Right forelimb (tissue), 1 donor: ENCODE measurements at places on chromosomes 11 and 22.

DNA sequence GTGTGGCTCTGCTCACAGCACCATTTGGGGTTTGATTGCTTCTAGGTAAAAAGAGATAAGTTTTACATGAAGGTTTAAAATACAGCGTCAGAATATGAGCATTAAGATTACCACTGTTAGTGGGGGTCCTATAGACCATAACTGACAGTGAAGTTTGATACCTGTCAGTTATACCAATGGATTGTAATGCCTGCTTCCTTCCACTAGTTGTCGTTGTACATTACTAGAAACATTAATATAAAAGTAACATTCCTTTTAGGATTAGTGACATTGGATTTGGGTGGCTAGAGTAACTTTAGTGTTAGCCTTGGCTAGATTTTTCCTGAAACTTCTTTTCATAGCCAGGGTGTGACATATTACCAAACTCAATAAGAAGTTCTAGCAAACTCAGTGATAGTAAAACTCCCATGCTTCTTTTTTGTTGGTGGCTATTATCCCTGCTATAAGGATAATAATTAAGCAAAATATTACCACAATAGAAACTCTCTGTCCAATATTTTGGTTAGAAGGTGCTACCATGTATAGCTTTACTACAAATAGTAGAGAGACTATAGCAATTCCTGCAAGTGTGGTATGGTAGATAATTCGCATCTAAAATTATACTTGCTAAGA lies 57.1 kb downstream of the FAM181B start:
- DNase-seq = no peak

- peak; percentile 60 for DNase-seq
These were observed 2.0 kb upstream of the LARGE1 start for GRCh38 chr22:33922349-33922681.

GRCh38 chr11:116072601-116073410 lies 568.6 kb upstream of the CADM1 start:
- DNase-seq = no peak

DNA sequence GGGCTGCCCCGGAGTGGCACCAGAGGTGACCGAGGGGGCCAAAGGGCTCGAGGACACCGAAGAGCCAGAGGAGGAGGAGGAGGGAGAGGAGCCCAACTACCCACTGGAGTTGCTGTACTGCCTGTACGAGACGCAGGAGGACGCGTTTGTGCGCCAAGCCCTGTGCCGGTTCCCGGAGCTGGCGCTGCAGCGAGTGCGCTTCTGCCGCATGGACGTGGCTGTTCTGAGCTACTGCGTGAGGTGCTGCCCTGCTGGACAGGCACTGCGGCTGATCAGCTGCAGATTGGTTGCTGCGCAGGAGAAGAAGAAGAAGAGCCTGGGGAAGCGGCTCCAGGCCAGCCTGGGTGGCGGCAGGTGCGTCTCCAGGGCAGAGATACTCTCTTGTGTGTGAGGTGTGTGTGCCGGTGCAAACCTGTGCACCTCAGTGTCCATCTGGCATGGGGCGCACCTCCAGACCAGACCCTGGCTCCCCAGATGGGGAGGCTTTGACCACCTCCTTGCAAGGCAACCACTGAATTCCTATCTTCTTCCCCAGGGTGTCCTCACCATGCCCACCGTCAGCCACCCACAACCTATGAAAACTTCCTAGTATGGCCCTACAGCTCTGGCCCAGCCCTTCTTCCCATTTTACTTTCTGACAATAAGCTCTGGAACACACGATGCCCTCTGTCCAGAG lies 3.4 kb downstream of the NLRP6 start:
- peak; percentile 38 for DNase-seq

GRCh38 chr11:4071914-4072313 lies 22.7 kb upstream of the RRM1 start:
- no peak for DNase-seq

GRCh38 chr11:134098566-134099184 lies 29.8 kb downstream of the JAM3 start:
- DNase-seq = no peak

DNA sequence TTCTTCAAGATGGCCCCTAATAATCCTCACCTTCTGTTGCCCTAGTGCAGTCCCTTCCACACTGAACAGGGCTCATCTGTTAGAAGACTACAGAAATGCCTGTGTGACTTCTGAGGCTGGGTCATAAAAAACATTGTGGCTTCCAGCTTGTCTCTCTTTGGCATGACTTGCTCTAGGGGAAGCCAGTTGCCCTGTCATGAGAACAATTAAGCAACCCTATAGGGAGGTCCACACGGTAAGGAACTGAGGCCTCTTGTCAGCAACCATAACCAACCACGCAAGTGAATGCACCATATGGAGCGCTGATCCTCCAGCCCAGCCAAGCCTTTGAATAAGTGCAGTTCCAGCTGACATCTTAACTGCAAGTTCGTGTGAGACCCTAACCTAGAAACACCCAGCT lies 2.6 kb downstream of the LIPT2 start:
- DNase-seq = no peak

GRCh38 chr11:23990346-23991164 lies 506.3 kb upstream of the LUZP2 start:
- no peak for DNase-seq

DNA sequence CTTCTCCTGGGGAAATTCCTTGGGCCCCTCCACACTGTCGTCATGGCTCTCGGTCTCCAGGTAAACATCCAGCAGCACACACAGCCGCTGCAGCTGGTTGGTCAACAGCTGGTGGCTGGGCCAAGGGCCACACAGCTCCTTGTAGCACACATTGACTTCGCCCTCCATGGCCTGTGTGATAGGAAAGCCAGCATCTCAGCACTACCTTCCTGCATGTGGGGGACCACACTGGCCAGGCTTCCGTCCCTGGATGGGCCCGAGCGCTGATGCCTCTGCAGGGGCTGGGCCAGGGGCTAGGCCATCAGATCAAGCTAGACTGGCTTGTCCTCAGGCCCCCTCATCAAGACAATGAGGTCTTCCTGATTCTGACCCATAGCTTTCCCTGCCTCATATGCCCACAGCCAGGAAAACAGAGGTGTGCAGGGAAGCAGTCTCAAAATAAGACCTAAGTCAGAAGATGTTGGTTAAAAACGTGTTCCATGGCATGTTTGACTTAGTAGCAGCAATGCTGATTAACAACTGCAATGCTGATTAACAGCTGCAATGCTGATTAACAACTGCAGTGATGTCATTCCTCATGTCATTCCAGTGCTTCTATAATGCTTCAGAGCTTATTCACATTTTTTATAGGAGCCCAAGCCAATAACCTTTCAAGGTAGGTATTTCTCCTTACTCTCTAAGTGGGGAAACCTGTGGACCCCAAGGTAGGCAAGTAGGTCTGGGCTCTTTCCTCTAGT lies 31.3 kb downstream of the NEFH start:
- no peak for DNase-seq

DNA sequence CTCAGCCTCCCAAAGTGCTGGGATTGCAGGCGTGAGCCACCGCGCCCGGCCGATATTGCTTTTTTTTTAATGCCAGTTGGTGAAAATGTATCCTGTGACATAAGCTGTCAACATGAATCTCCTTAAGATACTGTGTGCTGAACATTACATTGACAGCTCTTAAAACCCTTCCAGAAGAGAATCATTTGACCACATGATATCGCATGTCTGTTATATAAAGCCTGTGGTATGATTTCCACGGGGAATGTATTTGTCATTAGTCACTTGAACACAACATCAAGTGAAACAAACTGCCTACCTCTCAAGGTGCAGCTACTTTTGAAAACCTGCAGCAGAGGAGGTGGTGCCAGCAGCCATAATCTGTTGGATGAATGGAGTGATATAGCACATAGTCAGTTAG lies 67.0 kb downstream of the BCL2L13 start:
- no peak for DNase-seq

DNA sequence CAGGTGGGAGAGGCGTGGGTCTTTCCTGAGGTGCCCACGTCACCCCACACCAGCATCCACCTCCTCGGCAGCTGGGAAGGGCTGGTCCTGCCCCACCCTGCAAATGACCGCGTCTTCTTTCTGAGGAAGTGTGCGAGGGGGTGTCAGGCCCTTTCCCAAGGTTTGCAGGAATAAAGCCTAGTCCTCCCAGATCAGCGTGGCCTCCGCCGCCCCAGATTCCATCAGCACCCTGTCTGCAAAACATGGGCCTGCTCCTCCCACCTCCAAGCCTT lies 14.4 kb upstream of the SLC39A13 start:
- no peak for DNase-seq

- no peak for DNase-seq
These were observed 361.0 kb upstream of the ANO3 start for GRCh38 chr11:25970726-25971508.
